ENCODE measurements at places on chromosomes 12 and 14.

DNA sequence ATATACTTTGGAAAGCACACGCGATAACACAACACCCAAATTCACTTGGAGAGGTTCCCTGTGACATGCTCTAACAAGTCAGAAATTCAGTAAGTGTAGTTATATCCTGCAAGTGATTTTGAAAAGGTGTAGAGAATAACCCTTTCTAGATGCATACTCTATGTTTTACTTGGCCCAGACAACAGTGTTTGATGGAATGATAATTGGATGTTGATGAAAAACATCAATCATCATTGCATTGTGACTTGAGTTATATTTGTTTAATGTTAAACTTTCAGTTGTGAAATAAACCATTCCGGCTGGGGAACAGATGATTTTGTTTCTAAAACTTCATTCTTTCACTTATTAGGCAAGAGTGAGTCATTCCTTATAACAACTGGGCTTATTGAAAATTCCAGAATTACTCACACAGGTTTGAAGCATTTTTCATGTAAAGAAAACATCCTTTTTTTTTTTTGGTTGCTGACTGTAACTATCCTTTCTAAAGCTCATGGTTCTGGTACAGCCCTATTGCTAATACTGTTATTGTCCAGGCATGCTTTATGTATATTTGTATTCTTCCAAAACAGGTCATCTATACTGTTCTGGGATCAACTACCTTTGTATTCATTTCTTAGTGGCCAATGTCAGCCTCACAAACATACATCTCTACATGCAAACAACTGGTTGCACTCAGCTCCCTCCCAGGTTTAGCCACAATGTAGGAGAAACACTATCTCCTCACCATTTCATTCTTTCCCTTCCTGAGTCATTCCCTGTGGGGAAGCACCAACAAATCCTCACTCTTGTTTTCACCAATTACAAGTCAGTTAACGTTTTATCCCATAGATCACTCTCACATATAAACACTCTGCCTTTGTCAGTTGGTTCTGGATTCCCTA is 121.2 kb upstream of the LRIG3 start:
- peak; percentile 43 for DNase-seq

- no peak for DNase-seq
These were observed 417.5 kb downstream of the TMEM117 start for GRCh38 chr12:44253338-44253856.

- DNase-seq: peak; percentile 41
These were observed 42.9 kb downstream of the TRIP11 start for GRCh38 chr14:91996948-91997371.

GRCh38 chr12:125888921-125889320 is 823.7 kb downstream of the AACS start:
- no peak for DNase-seq

- no peak for DNase-seq
These were observed 35.4 kb upstream of the SPPL3 start for GRCh38 chr12:120939523-120939922.

DNA sequence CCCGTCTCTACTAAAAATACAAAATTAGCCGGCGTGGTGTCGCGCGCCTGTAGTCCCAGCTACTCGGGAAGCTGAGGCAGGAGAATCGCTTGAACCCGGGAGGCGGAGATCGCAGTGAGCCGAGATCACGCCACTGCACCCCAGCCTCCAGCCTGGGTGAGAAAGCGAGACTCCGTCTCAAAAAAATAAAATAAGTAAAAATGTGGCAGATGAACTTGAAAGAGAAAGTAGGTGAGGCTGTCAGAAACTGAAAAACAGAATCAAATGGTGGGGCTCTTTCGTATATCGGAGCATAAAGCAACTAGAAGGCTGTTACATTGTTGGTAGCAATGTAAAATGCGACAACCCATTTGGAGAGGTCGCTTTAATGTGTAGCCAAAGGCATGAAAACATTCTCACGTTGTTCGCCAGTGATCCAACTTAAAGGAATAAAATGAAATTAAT is 767 bp upstream of the CCNT1 start:
- DNase-seq: no peak

GRCh38 chr14:52067873-52068614 is 815 bp downstream of the NID2 start:
- DNase-seq: no peak

DNA sequence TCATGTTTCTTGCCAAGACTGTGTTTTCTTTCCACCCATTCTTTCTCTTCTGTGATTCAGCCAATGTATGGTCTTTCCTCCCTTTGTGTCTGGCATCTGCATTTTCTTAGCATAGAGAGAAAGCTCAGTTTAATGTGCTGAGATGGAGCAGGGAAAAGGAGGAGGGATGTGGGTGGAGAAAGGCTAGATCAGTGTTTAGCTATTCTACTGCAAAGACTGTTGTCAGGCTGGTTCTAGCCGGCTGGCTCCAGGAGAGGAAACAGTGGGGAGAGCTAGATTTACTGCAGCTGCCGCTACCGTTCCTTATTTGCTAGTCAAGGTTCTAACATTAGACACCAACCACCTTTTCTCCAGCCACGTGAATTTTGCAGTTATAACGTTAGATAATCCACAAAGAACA is 5.2 kb upstream of the RIMKLB start:
- DNase-seq: peak; percentile 78

Data from forelimb muscle (tissue), 1 donor.